ENCODE measurements at places on chromosomes 16 and 17.
A peak's percentile ranks its signal among the peaks of the same experiment; 100 is the strongest.

DNA sequence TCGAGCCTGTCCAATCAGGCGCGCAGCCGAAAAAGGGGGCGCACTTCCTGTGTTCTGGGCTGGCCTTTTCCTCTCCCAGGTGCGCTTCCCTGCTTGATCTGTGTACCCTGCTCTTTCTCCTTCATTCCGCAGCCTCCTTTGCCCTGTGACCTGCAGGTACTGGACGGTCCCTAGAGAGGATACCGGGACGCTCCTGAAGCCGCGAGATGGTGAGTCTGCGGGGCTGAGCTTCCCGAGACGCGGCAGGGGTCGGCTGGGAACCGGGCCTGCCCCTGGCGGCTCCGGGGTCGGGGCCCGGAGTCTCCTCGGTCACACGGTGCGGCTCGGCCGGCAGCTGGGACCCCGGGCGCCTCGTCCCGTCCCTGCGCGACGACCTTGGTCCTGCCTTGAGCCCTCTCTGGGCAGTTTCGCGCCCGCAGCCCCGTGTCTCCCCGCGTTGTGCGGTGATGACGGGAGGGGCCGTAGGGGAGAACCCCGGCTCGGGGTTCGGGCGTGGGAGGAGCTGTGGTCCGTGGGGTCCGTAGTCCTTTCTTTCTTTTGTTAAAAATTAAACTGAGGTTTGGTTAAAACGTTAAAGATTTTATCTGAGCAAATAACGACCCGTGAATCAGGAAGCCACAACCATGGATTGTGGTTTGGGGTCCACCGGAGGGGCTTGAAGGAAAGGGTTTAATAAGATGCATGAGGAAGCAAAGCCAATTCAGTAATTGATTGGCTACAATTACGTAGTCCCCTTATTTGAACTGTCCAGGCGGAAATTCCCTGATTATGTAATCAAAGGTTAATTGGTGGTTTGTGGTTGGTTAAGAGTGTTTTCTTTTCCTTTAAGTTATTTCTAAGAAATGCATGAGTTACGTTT lies 172.8 kb upstream of the ZNF267 start:
- DNase-seq: peak; percentile 51

DNA sequence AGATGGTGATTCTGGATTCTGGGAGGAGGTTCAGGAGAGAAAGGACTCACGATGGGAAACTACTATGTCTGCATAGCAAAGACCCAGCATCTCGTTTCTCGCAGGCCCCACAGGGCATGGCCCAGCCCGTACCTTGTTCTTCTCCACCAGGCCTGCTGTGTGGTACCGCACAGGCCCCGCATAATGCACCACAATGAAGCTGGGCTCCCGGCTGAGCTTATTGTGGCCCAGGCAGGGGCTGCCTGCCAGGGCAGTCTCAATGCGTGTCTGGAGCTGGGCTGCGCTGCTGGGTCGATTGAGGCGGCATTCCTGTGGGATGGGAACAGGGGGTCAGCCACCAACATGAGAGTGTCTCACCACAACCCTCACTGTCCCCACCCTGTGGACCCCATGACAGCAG lies 20.4 kb downstream of the ZNHIT3 start:
- DNase-seq: no peak

GRCh38 chr16:88817785-88818574 lies 6.3 kb upstream of the APRT start:
- DNase-seq: no peak

DNA sequence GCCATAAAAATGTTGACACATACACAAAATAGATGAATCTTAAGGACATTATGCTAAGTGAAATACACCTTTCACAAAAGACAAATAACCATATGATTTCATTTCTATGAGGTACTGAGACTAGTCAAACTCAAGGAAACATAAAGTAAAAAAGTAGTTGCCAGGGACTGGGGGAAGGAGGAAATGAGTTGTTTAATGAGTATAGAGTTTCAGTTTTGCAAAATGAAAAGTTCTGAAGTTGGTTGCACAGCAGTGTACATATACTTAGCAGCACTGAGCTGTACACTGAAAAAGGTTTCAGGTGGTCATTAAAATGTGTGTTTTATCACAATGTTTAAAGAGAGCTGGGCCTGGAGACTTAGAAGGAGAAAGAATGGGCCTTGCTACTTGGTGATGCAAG lies 4.7 kb upstream of the SLC13A2 start:
- DNase-seq: no peak

- DNase-seq: no peak
Measured at GRCh38 chr16:56878282-56878854, 13.4 kb downstream of the SLC12A3 start.

- no peak for DNase-seq
Measured at GRCh38 chr17:77427391-77427991, 286.7 kb downstream of the SEC14L1 start.

DNA sequence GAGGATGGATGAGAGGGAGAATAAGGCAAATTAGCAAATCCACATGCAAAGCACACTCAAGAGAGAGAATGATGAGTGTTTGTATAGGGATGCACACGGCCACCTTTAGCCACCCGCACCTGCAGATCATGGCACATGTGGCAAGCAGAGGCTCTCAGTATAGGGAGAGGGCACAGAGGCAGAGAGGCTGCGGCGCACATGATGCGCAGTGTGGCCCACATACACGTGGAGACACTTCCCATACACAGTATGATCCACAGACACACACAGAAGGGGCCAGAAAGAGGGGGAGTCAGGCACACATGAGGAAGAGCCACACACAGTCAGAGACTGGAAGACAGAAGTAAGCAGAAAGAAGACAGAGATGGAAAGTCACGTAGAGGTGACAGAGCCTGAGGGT lies 6.5 kb upstream of the CHD3 start:
- no peak for DNase-seq

- DNase-seq: no peak
Measured at GRCh38 chr17:58281511-58282011, 826 bp upstream of the MPO start.

DNA sequence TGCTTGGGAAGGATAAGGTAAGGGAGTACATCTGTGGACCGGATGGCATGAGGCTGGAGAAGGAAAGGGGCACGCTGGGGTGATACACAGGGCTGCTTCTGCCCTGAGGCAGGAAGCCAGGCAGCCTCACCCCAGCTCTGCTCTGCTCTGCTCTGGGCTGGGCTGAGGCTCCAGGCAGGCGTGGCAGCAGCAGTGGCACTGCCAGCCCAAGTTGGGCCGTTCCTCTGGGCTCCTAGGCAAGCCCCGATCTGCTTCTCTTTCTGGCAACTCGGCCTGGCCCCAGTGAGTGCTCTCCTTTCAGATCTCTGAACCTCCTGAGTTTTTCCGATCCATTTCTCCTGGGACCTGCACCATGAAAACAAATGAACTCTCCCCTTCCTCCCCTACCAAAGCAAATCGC lies 44.9 kb downstream of the VAC14 start:
- no peak for DNase-seq

DNA sequence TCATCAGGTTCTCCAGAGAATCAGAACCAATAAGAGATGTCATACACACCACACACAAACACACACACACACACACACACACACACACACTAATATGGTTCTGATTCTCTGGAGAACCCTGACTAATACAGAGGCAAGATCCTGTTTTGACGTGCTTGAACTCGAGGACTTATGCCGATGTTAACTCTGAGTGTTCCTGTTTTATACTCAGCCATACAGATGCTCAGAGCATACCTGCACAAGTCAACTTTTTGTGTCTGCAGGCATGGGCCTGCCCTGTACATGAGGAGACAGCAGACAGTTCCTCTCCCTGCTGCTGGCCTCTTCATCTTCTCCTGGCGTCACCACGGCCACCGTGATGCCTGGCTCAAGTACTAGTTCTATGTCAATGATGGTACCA lies 635.9 kb downstream of the WWOX start:
- no peak for DNase-seq

All from stimulated activated CD4-positive, alpha-beta T cell treated with anti-CD3 and anti-CD28 coated beads, Interleukin-1b, Interleukin-23, amount 100 ng/mL, for 1 hour (primary cell).